Hematopoietic multipotent progenitor cell treated with erythropoietin and hydrocortisone succinate and interleukin-3 and kit ligand, for 4 days (in vitro differentiated cells): ENCODE measurements at places on chromosomes 12 and 14.

DNA sequence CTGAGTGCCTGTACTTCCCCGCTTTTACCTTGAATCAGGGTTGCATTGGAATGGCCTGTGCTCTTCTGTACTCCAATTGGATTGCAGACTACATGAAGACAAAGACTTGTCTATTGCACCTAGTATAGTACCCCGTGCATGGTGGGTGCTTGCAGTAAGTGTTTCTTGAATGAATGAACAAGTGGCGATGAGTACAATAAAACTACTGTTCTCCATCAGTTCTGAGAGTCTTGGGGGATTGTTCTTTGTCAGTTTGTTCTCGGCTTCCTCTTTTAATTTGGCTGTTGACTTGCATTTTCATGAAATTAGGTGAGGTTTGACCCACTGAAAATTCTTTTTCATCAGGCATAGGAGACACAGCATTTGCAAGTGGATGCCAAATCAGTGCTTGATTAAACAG lies 34.1 kb downstream of the ERH start:
- DNase-seq, result no peak

DNA sequence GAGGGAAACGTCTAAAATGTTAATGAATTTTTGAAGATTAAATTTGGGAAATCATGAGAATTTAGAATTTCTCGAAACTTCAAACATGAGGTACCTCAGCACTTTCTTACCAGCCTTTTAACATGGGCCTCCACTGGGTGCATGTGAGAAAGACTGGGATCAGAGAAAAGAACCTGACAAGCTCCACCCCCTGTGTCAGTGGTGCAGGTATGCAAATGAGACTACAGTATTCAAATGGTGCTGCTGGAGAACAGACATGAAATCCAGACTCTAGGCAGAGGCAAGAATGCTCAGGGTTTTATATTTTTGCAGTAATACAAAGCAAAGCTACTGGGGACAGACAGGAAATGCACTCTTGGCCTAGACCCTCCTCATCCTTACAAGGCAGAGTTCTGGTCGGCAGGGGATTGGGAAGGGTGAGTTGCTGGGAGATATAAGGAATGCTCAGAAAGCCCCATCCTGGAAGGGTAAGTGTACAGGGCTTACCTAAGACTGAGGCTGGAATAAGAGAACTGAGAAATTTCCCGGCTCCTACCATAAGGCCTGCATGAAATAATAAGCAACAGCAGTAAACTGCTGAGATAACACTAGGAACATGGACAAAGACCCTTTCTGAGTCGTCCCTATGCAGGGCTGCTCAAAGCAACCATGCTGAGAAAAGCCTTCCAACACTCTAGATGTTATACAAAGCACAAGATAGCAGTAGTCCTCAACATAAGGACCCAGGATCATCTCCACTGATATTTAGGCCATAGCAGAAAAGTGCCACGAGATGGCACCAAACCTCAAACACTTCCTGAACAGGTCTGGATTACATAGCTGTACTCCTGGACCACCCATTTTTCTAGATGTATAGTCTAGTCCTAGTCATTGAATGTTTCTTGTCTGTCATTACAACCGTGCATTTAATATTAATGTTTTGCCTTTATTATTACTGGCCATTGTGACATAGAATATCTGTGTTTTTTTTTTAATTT lies 260.8 kb downstream of the RASSF9 start:
- peak; percentile 89 for DNase-seq

DNA sequence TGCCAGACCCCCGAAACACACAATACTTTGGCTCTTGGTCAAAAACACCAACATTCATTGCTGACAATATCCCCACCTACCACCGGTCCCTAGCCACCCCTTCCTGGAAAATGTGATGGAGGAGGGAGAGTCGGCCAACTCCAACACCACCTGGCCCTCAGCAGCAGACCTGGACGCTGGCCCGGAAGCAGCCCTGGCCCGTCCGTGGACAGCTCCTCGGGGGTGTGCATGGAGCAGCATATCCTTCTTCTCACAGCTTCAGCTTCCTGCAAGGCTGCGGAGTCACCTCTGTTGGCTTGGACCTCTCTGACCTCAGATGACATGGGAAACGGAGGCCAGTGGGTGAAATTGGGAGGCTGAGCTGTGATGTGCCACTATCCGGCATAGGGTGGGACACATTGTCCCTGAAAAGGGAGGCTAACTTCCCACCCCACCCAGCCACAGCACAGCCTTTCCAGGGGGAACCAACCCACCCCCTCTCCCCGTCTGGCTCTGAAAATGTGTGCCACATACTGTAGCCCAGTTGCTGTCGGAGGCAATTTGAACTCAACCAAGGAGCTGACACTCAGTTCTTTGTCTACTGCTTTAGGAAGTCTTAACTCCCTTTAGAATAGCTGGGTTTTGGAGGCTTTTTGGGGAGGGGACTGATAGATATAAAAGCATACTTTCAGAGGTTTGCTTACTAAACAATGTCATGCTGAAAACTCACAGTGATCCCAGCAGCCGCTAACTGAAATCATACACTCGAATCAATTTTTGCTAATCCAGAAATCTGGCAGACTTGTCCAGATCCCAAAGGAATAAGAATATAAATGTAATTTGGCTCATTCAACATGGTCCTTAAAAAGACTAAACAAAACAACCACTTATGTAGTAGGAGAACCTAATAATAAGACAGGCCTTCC lies 43.1 kb upstream of the LTA4H start:
- DNase-seq, result no peak

DNA sequence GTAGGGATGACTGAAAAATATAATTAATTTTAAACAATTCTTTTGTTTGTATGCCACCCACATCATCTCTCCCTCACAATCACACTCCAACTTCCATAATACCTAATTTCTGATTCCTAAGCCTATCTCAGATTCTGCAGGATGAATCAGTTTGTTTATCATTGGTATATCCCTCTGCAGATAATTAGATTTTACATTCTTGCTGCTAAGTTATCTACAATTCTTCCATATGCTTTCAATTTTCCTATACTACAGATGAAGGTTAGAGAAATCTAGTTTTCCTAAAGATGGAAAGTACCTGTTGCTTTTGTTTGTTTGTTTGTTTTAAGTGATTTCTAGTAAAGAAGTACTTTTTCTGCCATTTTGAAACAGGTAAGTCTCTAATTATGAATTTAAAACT lies 105.3 kb downstream of the ANKS1B start:
- no peak for DNase-seq

GRCh38 chr12:20040831-20041230 lies 327.5 kb upstream of the PDE3A start:
- no peak for DNase-seq

GRCh38 chr12:111349101-111349747 lies 19.7 kb downstream of the PHETA1 start:
- no peak for DNase-seq

DNA sequence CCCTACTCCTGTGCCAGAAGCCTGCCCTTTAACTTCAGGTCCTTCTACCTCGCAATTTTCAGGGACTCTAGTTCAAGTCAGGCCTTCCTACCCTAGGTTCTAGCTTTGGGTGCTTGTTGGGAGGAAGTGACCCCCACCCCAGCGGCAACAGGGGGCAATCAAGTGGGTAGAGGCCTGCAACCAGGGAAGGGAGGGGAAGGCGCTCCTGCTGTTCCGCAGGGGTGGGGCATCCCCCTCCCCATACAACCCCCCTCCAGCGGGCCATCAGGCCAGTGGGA lies 204 bp upstream of the PRPH start:
- no peak for DNase-seq

- DNase-seq, result no peak
Observed at GRCh38 chr14:61927060-61927459, 164.8 kb downstream of the SNAPC1 start.

DNA sequence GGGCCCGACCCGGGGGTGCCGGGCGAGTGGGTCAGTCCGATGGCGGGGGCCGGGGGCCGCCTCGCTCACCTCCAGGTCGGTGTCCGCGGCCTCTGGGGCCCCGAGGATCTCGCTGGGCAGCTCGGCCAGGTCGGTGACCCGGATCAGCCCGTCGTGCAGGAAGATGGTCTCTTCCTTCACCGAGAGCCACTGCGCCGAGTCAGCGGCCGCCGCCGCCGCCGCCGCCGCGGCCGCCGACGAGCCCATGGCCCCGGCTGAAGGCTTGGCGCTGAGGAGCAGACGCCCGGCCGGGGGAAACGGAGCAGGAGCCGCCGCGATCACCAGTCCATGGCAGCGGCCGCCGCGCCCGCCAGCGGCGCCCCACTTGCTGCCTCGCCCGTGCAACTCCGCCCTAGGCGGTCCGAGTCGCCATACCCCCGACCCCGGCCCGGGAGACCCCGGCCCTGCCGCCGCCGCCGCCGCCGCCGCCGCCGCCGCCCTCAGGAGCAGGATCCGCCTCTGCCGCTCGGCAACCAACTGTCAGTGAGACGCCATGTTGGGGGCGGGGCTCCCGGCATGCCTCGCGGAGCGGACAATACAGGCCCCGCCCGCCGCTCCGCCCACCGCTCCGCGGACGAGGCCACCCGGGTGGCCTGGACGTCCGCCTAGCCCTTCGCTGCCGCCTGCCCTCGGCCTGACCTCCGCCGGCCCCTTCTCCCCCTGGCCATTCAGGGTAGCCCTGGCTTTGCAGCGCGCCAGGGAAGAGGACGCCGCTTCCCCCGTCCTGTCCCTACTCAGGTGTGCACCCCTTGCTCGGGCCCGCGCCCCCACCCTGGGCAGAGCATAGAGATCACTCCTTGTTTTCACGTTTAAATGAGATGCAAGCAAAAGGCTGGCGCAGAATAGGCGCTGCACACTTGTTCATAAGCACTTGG lies at the start of gene HECTD4:
HECTD4 (minus strand) TSS at position 549 of the 914 bp plus-strand sequence; CDS start at position 246, 303 bp downstream.
- DNase-seq, result peak; percentile 97

DNA sequence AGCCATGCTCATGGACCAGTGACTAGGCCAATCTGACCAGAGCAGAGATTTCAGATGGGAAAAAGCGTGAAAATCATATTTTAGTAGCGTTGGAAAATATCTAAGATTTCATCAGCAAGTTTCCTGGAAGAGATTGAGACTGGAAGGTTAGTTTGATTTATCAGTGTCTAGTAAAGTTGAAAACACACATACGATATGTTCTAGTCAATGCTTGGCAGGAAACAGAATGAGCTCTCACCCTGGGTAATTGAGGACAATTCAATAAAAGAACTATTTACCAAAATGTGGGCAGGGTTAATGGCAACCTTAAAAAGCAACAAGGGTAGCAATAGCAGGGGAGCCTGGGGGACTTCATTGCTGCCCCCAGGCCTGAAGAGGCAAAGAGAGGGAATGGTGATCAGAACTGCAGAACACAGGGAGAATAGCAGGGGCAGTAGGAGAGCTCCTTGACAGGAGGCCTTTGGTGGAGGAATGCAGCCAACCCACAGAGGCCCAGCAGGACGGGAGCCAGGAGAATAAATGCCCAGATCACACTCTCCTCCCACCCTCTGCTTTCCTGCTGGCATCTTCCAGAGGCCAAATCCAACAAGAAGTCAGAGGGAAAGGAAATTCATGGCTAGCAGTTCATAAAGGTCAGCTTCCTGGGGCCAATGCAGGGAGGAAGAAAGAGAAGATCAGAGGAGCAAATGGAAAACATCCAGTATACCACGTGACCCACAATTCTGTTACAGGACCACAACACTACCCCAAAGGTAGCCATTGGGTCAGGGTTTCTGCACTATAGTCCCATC lies 27.6 kb upstream of the LRP6 start:
- DNase-seq, result no peak

GRCh38 chr14:101731187-101732080 lies 30.1 kb upstream of the PPP2R5C start:
- peak; percentile 74 for DNase-seq

GRCh38 chr12:66905201-66905600 lies 226.3 kb upstream of the GRIP1 start:
- no peak for DNase-seq

- no peak for DNase-seq
Observed at GRCh38 chr12:52820521-52820920, 6.6 kb upstream of the KRT4 start.

- no peak for DNase-seq
Observed at GRCh38 chr14:63342371-63342770, 23.6 kb upstream of the GPHB5 start.

DNA sequence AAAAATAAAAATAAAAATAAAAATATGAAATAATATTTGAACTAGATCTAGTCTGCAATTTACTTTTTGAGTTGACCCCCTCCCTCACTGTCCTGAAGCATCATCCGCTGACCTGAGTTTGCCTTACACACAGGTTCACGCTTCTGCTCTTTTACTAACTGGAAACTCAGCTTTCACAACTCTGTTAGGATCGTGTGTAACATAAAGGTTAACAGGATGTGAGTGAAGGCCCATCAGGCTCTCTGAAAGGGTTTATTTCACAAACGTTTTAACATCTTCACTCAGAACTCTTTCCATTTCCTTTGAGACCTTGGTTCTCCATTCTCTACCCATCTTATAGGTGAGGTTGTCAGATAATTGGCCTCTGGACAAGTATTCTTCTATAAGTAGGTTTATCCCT lies 191.4 kb downstream of the FOXN3 start:
- no peak for DNase-seq

DNA sequence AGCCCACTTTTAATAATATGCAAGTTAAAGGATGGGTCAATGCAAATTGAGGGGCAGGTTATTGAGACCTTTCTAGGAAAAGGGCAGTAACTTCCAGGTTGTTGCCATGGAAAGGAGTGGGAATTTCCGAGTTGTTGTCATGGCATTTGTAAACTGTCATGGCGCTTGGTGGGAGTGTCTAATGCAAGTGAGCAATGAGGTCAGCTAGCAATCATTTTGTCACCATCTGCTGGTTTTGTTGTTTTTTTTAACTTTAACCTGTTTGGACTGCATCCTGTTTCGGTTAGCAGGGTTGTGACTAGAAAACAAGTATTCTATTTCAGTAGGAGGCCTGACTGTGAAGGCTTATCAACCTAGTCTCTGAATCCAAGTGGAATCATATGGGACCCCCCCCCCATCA lies 85.8 kb upstream of the TSPAN11 start:
- DNase-seq, result no peak

GRCh38 chr12:65663648-65664047 lies 160.6 kb upstream of the HMGA2 start:
- DNase-seq, result no peak

DNA sequence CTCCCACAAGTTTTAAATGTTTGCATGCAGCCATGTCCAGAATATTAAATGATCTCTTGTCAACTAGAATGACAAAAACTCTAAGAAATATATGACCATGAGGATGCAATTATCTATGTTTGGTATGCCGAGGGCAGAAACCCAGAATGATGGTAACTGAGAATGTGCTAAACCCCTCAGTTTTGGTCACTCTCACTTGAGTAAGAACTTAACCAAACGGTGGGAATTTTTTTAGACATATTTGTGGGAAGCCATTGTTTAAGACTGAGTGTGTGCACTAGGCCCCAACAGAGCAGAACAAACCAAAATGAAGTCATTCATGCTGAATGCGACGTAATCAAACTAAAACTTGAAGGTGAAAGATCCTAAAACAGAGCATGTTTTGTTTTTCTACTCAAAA lies 1927.9 kb upstream of the SEL1L start:
- no peak for DNase-seq

- peak; percentile 84 for DNase-seq
Observed at GRCh38 chr12:21656905-21657325, 727 bp downstream of the LDHB start.

DNA sequence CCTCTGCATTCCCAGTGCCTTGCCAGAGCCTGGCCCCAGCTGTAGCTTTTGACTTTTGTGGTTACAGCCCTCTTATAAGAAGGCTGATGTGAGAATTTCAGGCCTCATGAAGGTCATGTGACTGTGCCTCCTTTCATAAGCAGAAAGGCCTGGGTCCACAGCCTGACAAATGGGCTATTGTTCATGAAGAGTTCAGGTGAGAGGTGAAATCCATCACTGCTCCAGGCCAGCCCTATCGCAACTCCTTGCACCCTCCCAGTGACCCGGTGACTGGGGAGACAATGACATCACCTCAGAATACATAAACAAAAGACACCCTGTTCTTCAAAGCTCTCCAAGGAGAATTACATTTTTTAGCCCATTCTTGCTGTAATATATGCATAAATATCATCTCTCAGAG lies 321.5 kb downstream of the PCNX1 start:
- DNase-seq, result no peak

GRCh38 chr14:65972346-65972870 lies 513.8 kb upstream of the CCDC196 start:
- no peak for DNase-seq
